ENCODE measurements at places on chromosomes 1 and 21.

GRCh38 chr1:233998891-233999290 is 94.4 kb downstream of the SLC35F3 start:
- no peak for DNase-seq

DNA sequence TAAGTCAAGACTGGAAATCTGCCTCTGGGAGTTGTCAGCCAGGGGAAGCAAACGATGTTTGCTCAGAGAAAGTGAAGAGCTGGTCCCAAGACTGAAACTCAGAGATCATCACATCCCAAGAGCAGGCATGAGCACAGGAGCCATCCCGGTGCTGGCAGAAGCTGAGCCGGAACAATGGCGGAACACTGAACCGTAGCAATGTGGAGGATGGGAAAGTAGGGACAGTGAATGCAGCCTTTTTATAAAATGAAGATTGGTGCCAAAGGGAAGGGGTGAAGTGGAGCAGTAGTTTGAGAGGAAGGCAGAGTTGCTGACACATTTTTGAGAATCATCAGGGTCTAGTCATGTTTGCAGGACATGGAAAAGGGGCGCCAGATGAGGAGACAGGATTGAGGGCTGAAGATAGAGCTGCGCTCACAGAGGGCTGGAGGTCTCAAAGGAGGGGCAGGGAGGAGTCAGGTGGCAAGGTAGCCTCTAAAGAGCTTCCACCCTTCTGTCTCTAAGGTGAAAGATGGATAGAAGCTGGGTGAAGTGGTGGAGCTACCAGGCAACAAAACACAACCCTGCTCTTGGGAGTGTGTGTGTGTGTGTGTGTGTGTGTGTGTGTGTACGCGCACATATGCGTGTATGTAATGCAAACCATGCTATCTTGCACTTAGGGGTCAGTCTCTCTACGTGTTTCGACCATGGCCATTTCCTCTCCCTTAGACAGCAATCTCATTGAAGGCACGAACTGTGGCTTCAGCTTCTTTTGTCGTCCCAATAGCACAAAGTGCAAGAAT is 94.3 kb upstream of the IRF2BP2 start:
- DNase-seq = no peak

DNA sequence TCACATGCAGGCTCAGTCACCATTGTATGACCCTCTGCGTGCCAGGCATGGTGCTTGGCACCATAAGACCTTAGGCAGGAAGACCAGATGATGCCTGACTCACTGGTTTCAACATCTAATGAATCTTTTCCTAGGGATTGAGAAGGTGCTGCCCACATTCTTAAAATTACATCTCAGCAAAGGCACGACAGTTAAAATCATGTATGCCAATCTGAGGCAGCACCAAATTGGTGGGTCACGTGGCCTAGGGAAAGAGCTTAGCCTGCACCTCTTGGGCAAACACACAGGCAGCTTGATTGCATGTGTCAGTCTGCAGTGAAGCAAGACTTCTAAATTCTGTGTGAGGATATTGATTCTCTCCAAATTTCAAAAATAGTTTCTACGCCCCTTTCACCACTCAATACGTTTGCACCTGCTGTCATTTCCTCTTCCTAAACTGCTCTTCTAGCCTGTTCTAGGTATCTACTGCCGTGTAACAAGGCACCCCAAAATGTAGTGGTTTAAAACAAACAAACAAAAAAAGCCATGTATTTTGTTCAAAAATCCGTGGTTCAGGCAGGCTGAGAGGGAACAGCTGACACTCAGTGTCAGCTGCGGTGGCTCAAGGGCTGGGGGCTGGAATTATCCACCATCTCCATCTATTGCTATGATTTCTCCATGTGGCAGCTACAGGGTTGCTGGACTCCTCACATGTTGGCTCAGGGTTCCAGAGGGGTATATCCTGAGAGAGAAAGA is 160.2 kb upstream of the FGGY start:
- DNase-seq = no peak

- DNase-seq = no peak
Observed at GRCh38 chr1:119735217-119735616, 23.5 kb downstream of the PHGDH start.

DNA sequence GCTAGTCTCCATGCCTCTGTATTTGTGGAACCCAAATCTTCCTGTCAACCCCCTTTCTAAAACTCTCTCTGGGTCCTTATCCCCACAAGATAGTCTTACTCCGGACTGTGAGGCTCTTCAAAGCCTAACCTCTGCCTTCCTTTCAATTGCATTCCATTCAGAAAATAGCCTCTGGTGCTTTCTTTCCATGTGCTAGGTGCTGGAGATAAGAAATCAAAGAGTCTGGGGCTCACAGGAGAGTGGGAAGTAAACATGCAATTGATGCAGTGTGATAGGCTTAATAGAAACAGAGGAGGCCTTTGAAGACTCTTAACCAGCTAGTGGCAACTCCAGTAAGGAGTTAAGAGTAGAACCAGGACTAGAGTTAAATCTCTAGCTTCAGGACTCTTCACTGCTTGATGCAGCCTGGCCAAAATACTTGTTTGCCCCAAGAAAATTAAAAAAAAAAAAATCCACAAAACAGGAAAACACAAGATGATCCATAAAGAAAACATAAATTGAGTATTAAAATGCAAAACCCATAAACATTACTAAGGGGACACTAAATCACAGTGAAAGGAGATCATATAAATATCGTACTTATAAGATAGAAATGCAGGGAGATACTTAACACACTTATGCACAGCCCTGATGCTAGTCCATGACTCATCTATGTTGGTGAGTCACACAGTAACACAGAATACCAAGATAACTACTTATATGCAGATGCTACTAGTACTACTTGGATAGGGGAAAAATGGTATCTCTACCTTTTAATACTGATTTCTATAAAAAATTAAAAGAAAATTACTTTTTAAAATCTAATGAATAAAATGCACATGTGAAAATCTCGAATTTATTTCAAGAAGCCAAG is 341.5 kb downstream of the KCNH1 start:
- DNase-seq = no peak

DNA sequence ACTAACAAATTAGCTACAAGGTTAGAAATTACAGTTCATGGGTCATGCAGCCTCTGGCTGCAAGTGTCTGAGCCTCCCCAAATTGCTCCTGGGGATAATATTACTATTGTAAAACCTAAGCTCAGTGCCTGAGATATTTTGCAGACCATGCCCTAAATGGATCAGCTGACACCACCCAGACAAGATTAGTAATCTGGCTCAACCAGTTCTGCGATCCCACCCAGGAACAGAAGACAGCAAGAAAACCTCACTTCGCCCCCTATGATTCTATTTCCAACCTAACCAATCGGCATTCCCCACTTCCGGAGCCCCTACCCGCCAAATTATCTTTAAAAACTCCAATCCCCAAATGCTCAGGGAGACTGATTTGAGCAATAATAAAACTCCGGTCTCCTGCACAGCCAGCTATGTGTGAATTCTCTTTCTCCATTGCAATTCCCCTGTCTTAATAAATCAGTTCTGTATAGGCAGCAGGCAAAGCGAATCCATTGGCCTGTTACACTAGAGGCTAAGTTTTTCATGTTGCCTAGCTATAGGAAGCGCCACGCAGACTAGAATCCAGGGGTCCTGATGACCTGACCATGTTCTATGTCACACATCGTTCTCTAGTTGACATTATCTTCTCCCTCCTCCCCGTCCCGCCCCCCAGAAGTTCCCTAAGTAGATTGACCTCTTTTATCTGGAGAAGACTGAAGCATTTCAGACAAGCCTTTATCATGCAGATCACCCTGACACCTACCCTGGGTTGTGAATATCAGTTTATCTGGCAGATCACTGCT is 22.4 kb upstream of the ZFYVE9 start:
- DNase-seq = no peak

GRCh38 chr21:35095859-35096291 is 46.8 kb upstream of the RUNX1 start:
- no peak for DNase-seq

DNA sequence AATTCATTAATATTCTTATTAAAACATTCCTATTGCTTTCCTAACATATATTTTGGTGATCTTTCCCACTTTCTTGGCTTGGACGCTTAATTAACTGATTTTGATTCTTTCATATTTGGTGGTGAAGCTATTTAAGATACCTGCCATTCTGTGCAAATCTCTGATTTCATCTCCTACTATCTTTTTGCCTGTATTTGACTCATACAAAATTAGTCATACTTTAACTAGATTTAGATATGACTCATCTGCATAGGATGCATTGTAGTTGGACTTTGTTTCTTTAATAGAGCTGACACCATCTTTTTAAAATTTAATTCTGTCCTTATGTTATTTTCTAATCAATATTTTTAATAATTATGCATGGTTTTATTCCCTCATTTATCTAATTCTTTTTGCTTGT is 93.8 kb upstream of the PLPPR4 start:
- DNase-seq = no peak

GRCh38 chr1:90719330-90720144 is 2.4 kb upstream of the BARHL2 start:
- no peak for DNase-seq

- no peak for DNase-seq
Observed at GRCh38 chr1:167082511-167083027, 7.6 kb downstream of the GPA33 start.

All from activated CD8-positive, alpha-beta memory T cell treated with anti-CD3 and anti-CD28 coated beads, Interleukin-2, amount 50 U/mL, for 48 hours (primary cell).